ENCODE measurements at places on chromosomes 1 and 21. TPM values are rescaled to one million over a fixed set of nuclear protein-coding genes. Genes with fewer than 3 reads are reported as not detected.
A peak's percentile ranks its signal among the peaks of the same experiment; 100 is the strongest.

GRCh38 chr1:198265073-198265661 is 108.4 kb downstream of the NEK7 start:
- no peak for DNase-seq

- no peak for DNase-seq
Observed at GRCh38 chr1:56423716-56424115, 155.6 kb downstream of the PLPP3 start.

- DNase-seq, result no peak
Observed at GRCh38 chr1:21308847-21309652, 18.8 kb upstream of the ECE1 start.

DNA sequence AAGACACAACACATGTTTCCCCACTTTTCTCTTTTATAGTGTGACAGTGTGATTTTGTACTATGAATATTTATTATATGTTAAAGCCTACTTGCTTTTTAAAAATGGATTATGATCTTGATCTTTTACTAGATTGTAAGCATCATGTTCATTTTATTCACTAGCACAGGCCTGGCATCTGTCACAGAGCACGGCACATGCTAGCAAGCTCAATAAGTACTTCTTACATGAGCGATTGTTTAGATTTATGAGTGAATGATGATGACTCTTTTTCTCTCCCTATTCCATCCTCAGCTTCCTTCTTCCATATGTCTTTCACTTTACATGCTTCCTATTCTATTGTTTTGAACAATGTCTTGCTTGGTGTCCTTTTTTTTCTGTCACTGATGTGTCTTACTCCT is 1454.1 kb downstream of the MRPL39 start:
- no peak for DNase-seq

- DNase-seq, result no peak
Observed at GRCh38 chr1:6385488-6386191, 7.9 kb downstream of the ACOT7 start.

DNA sequence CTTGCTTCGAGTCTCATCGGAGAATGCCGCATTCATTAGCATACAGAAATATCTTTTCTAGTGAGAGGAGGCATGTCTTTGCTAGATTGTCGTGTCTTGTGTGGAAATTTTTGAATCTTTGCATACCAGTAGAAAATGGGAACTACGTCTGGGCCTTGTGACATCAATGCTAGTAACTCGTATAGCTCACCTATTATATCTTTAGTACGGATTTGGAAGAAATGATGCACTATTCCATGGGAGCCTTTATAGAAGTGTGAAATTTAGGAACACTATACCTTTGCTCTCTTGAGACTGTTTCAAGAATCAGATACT is 835 bp downstream of the UHMK1 start:
- peak; percentile 17 for DNase-seq

GRCh38 chr1:205988585-205988995 is 14.6 kb downstream of the RAB7B start:
- DNase-seq, result no peak

DNA sequence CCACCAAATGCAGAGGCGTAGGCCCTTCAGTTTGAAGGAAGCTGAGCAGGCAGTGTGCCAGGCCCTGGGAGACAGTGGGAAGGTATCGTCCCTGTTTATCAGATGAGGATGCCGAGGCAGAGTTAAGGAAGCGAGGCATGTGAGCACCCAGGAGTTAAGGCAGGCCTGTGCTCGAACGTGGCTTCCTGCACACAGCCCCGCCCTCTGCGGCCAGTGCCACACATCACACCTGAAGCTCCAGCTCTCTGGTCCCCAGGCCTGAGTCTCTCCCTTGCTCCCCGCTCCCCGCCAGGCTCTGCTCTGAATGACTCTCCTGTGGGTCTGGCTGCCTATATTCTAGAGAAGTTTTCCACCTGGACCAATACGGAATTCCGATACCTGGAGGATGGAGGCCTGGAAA is 32.1 kb downstream of the EPHX1 start:
- DNase-seq, result no peak

DNA sequence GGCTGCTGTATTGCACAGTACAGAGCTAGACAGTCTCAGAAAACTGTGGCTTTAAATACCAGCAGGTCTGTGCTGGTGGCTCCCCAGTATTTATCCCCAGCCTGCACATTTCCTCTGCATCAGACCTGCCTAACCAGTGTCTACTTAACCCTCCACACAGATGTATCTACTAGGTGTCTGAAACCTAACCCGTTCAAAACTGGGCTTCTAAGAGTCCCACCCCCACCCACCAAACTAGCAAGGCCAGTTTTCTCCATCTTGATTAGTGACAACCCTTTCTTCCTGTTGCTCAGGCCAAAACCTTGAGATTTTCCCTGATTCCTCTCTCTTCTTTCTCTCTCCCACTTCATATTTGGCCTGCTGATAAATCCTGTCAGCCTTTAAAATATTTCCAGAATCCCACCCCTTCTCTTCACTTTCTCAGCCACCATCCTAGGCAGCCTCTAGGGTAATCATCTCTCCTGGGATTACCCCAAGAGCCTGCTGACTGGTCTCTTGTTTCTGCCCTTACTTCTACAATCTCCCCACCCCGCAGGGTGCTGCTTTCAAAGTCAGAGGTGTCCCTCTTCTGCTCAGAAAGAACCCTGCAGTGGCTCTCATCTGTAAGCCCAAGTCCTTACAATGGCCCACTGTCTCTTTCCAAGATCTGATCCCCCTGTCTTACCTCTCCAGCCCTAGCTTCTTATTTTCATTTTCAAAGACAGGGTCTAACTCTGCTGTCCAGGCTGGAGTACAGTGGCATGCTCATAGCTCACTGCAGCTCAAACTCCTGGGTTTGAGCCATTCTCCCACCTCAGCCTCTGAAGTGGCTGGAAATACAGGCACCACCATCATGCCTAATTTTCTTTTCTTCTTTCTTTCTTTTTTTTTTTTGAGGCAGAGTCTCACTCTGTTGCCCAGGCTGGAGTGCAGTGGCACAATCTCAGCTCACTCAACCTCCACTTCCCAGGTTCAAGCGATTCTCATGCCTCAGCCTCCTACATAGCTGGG is 45.2 kb downstream of the H3-3A start:
- no peak for DNase-seq

DNA sequence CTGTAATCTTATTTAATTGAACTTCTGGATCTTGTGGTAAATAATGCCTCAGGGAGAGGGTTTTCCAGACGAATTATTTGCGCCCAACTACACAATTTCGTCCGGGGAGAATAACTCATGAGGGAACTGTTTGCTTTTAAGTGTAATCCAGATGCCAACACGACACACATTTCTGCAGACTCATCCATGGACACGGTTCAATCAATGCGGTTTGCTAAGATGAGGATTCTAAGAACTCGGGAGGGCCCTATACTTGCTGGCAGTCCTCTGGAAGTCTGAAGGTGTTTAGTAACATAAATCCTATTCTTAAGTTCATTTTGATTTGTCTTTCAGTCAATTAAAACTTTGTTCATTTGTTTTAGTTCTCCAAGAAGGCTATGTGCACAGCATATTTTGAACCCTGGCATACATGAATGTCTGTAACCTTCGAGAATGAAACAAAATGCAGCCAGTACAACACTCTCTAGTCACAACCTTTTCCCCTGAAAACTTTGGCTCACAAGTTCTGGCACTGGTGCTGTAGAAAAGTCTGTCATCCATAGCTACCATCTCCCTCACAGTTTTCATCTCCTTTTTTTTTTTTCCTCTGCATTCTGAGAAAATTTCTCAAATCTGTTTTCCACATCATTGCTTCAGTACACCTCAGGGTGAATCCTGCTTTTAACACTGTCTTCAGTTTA is 38.8 kb downstream of the DIPK1A start:
- no peak for DNase-seq

DNA sequence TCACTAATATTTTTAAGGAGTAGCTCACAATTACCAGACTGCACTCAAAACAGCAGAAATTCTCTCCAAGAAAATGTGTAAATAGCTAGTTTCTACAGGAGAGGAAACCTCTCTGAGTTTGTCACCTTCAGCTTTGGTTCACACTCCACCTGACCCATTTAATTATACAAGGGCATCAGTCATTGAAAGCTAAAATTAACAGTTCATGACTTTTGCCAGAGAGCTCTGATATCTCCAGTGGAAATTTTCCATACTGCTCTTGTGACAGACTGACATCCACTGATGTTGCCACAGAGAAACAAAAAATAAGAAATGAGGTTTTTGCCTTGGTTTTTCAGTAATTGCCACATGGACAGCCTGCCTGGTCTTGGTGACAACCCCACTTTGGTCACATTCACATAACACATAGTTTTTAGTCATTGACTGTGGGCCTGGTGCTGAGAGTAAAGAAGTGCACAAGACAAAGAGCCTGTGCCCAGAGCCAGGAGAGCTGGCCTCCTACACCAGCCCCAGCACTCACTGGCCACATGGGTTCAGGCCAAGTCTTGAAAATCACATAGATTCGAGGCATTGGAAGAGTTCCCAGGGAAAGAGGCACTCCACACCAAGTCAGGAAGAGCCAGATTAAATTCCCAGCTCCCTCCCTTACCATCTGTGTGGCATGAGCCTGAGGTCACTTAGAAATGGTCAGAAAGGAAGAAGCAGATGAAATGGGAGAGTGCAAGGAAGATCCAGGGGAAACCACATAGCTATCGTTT is 13.8 kb upstream of the SIM2 start:
- DNase-seq, result no peak

DNA sequence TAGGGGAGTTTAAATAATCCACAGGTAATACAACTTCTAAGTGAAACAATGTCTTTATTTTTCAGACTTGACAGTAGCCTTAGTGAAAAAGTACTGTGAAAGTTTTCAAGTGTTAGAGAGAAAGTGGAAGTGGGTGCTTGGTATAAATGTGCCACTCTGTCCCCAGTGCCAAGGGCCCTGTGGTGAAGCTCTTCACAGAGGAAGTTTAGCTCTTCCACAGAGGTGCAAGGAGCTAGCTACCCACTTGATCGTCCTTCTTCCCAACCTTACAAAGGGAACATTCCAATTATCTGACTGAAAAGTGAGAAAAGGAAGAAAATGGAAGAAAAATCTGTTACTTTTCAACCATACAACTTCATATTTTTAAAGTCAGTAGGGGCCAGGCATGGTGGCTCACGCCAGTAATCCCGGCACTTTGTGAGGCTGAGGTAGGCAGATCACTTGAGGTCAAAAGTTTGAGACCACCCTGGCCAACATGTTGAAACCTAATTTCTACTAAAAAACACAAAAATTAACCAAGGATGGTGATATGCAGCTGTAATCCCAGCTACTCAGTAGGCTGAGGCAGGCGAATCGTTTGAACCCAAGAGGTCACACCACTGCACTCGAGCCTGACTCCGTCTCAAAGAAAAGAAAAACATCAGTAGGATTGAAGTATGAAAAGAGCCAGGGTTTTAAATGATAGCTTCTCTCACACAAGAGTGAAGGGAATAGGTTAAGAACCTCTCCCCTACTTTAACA is 41.0 kb upstream of the PTPRC start:
- DNase-seq, result no peak

DNA sequence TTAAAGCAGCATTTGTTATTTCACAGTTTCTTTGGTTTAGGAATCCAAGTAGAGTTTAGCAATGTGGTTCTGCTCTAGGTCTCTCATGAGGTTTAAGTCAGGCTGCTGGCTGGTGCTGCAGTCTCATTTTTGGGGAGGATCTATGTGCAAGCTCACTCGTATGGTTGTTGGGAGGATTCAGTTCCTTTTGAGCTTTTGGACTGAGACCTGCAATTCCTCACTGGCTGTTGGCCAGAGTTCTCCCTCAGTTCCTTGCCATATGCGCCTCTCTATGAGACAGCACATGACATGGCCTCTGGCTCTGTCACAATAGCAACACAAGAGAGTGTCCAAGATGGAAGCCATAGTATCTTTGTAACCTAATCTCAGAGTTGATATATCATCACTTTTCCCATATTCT is 91.0 kb downstream of the OLFML2B start:
- DNase-seq, result no peak

DNA sequence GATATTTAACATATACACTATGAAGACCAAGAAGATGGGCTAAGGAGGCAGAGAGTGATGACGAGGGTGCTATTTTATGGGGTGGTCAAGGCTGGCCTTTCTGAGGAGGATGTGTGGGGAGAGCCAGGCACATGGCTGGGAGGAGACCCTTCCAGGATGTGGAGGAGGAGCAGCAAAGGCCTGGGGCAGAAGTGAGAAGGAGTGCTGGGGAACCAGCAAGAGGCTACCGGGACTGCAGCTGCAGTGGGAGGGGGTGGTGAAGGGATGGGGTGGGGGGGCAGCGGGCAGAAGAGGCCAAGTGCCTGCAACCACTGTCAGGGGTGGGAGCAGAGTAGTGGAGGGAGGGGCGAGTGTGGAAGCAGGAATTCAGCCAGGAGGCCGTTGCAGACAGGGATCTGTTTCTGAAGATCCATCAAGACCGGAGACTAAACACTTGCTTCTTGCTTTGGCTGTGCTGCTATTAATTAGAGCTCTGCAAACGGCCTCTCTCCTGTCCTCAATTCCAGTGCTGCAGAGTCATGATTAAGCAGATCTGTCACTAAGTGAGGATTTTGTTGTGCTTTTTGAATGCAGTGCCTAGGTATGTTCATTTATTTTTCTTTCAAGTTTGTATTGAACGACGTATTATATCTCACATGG is 89.9 kb downstream of the IER5 start:
- DNase-seq, result no peak

Gene PRRX1
- 1.4 TPM for polyA plus RNA-seq

Gene GJC2
- polyA plus RNA-seq, result 0.56 TPM

Gene GREM2
- polyA plus RNA-seq, result 1.4 TPM

Gene ECM1
- 14.4 TPM for polyA plus RNA-seq

Gene OR13G1
- polyA plus RNA-seq, result not detected

Gene HOOK1
- 81.9 TPM for polyA plus RNA-seq

Gene FTCD
- 49.8 TPM for polyA plus RNA-seq

Gene GBP4
- 7.1 TPM for polyA plus RNA-seq

Gene RGS7
- 5.2 TPM for polyA plus RNA-seq

Gene RAVER2
- 25.5 TPM for polyA plus RNA-seq
